ENCODE measurements at places on chromosomes 1 and 21.

- no peak for DNase-seq
Observed at GRCh38 chr1:62732331-62732730, 44.1 kb upstream of the DOCK7 start.

- no peak for DNase-seq
Observed at GRCh38 chr21:17699524-17700189, 87.0 kb upstream of the BTG3 start.

- no peak for DNase-seq
Observed at GRCh38 chr1:26690157-26690556, 5.7 kb upstream of the ARID1A start.

DNA sequence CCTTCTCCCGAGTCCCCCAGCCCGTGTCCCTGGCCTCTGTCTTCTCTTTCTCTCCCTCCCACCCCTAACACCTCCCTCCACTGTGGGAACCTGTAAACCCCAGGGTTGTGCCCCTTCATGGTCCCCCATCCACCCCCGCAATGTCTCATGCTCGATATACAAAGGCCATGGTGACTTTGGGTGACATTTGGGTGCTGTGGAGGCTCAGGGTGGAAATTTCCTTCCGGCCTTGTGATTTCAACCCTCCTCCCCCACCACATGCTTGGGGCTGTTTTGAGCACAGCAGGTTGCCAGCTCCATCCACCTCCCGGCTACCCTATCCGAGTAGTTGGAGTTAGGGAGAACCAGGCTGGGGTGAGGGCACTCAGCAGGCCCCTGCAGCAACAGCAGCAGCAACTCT, 25.7 kb upstream of the VPS13D start:
- peak; percentile 55 for DNase-seq

DNA sequence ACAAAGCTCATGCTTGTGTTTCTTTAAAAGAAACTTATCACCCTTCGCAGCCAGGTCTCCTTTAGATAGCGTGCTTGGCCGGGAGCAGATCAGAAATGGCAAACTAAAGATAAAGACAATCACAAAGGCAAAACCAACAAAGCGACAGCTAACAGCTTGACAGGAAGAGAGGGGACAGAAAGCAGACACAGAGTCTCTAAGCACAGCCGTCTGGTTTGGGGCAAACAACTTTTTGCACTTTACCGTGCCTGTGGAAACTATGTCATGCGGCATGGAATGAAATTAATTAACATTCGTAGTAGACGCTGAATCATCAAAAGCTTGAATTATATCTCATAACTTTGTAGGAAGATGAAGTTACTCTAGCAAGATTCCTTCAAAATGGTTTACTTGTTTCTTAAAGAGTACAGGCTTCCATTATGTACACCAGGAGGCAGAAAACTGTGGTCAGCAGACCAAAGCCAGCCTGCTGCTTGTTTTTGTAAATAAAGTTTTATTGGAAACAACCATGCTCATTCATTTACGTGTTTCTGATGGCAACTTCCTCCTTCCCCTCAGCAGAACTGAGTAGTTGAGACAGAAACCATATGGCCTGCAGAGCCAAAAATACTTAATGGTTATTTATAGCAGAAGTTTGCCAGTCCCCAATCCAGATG, 183.2 kb downstream of the KIF26B start:
- DNase-seq: no peak

GRCh38 chr1:116515702-116516101, 55.1 kb downstream of the CD58 start:
- DNase-seq: no peak

- DNase-seq: no peak
Observed at GRCh38 chr1:34822202-34822601, 29.4 kb downstream of the GJA4 start.

GRCh38 chr1:162631546-162632191, 595 bp upstream of the DDR2 start:
- no peak for DNase-seq

DNA sequence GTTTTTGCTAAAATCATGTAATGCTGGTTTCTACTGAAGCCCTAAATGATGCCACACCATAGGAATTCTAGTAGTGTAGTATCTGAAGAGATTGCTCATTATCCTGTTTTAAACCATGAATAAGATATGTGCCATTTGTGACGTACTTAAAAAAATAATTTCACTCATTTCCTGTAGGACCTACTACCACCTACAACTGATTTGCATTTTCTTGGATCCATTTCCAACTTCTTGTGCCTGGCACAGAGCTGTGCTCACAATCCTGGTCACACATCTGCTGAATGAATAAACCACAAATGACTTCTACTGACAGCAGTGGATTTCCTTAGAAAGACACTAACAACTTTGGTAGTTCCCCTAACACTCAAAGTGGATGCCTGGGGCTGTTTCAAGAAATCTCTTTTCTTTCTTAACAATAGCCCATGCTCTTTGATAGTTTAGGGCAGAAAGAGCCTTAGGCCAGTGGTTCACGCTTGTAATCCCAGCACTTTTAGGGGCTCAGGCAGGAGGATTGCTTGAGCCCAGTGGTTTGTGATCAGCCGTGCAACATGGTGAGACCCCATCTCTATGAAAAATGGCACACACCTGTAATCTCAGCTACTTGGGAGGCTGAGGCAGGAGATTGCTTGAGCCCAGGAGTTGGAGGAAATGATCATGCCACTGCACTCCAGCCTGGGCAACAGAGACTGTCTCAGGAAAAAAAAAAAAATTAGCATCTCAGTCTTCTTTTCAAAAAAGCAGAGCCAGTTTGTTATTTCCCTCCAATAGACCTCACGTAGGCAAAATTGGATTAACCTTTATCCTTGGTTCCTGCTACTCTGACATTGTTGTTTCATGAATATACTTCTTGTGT, 13.0 kb upstream of the BATF3 start:
- no peak for DNase-seq

GRCh38 chr1:226083302-226084101, 21.0 kb downstream of the H3-3A start:
- DNase-seq: peak; percentile 93

DNA sequence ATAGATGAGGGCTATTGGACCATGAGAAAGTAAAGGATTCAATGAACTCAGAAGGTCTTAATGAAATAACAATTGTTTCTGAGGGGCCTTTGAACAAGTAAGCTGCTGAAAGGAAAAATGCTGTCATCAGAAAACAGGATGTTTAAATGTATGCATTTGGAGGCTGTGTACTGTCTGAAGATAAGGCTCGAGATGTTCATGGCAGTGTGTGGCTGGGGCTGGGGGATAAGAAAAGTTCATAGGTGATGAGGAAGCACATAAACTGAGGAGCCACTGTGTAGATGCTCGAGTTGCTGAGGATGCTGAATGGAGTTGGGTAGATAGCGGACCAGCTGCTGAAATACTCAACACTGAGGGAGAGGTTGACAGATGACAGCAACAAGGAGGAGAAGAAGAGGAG, 17.8 kb downstream of the THEM4 start:
- no peak for DNase-seq

DNA sequence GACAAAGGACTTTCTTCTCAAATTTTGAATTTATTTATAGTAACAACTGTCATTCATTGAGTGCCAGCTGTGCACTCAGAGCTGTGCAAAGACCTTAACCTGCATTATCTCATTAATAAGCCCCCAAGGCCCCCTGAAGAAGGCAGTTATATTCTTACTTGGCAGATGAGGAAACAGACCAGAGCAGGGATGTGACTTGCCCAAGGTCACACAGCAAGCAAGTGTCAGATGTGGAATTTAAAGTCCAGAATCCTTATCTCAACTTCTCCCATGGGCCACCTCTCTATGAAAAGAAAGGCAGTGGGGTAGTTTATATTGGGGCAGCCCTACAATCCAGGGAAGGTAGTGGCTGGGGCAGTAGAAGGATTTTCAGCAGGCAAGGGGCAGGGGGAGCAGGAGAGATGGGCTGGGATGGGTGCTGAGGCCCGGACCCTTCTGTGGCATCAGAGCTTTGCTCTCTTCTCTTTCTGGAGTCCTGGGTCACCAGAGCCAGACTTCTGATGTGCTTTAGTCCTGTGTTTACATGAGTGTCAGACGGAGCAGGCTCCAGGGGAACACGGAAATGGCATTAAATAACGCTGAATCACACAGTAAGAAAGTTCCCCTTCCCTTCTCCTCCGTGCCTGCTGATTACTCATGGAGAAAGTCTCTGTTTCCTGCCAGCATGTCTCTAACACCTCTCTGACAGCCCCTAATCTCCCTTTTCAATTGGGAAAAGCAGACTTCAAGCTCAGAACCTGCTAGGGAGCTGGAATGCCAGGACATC, 39.5 kb downstream of the EPHB2 start:
- no peak for DNase-seq

GRCh38 chr1:58432851-58433668, 113.5 kb downstream of the OMA1 start:
- no peak for DNase-seq

- DNase-seq: no peak
Observed at GRCh38 chr1:111638320-111638719, 18.7 kb downstream of the RAP1A start.

DNA sequence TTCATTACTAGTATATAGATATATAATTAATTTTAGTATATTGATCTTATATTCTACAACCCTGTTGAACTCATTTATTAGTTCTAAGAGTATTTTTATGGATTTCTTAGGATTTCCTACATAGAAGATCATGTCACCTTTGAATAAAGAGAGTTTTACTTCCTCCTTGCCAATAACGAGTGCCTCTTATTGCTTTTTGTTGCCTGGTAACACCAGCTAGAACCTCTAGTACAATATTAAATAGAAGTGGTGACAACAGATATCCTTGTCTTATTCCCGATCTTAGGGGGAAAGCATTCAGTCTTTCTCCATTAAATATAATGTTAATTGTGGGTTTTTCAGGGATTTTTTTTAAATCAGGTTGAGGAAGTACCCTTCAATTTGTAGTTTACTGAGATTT, 40.8 kb downstream of the WNT2B start:
- no peak for DNase-seq

- DNase-seq: no peak
Observed at GRCh38 chr1:8646189-8646588, 171.3 kb downstream of the RERE start.

DNA sequence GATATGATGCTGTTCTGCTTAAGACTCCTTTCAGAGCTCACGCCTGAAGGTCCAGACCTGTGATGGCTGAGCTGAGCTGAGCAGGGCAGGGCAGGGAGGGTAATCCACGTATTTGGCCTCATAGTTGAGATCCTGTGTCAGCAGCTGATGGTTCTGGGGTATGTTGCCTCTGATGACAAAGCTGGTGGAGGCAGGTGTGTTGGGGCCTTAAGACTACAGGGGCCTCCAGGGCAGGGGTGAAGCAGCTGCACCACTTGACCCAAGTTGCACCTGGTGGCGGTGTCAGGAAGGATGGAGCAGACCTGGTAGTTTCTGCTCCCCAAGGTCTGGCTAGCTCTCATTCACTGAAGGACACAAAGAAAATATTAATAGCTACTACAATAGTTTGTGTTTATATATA, 57.0 kb downstream of the FCRL5 start:
- DNase-seq: no peak

GRCh38 chr1:109500941-109501381, 7.1 kb downstream of the CYB561D1 start:
- DNase-seq: no peak

GRCh38 chr1:4018466-4019146, 118.5 kb upstream of the C1orf174 start:
- no peak for DNase-seq

DNA sequence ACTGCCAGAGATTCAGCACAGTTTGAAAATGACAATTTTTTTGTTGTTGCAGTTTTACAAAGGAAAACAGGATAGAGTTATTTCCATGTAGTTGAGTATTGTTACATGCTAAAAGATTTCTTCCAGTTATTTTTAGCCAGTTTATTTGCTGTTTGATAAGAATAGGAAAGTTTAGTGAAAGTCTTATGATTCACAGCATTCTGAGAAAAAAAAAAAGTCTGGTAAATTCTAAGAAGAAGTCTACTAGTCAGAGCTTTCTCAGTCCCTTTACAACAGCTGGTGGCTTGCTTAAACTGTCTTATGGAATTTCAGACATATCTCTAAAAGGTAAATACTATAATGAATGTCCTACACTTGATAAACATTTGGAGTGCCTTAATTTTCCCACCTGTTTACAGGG, 341.7 kb downstream of the DSCAM start:
- no peak for DNase-seq

DNA sequence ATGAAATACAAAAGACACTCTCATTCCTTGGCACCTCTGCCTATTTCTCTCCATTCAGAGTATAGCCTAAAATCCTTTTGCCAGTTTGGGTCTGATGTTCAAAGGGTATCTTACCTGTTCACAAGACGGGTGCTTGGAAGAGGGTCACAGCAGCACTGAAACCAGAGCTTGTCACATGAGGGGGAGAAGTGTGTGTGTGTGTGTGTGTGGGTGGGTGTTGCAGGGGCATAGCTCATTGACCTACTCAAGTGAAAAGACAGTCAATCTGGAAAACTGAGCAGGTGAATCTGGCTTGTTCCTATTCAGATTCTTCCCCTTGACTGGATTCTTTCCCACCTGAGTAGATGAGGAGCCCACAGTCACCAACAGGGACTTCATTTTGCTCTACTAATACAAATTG, 63.9 kb downstream of the KCTD3 start:
- DNase-seq: no peak

- DNase-seq: no peak
Observed at GRCh38 chr1:2607641-2608091, 21.1 kb downstream of the PRXL2B start.
